Activated naive CD8-positive, alpha-beta T cell treated with anti-CD3 and anti-CD28 coated beads, Interleukin-2, amount 10 ng/mL, durations not matched to agents 7 days and 5 days (primary cell): ENCODE measurements at places on chromosomes 6 and 20.

DNA sequence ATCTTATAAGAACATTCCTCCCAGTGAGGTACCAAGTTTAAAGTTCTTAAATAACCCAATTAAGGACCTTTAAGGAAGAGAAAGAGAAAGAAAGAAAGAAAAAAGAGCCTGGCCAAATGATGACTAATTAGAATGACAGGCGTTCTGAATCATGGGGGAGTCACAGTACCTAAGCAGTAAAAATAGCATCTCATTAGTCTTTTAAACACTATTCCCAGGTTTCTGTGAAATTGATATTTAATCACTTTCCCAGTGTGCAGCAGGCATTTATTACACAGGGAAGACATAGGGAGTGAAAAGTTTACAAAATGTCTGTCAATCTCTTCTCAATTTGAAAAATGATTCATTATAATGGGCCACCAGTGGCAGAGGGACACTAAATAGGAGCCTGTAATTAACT lies 251.4 kb upstream of the MANEA start:
- H3K4me1 ChIP-seq = no peaks in the 10 kb centered on the region
- H3K36me3 ChIP-seq = no peaks in the 10 kb centered on the region
- DNase-seq = no peak
- no peaks in the 10 kb centered on the region for H3K27me3 ChIP-seq
- no peak overlapping the region for H3K4me3 ChIP-seq

GRCh38 chr20:4470375-4470774 lies 251.3 kb upstream of the PRND start:
- H3K27me3 ChIP-seq = peaks cover 17% of the 10 kb centered on the region
- no peak for DNase-seq
- no peaks in the 10 kb centered on the region for H3K4me1 ChIP-seq
- H3K27ac ChIP-seq = no peak overlapping the region

- H3K27ac ChIP-seq = no peak overlapping the region
- no peaks in the 10 kb centered on the region for H3K36me3 ChIP-seq
- H3K4me1 ChIP-seq = peaks cover 4% of the 10 kb centered on the region
- H3K27me3 ChIP-seq = peaks cover 1% of the 10 kb centered on the region
- DNase-seq = no peak
These were observed 162.5 kb downstream of the KHDC1L start for GRCh38 chr6:73062837-73063236.

- no peak overlapping the region for H3K4me3 ChIP-seq
- DNase-seq = no peak
- H3K4me1 ChIP-seq = peaks cover 7% of the 10 kb centered on the region
- H3K27me3 ChIP-seq = no peaks in the 10 kb centered on the region
- no peak overlapping the region for H3K27ac ChIP-seq
- peaks cover 2% of the 10 kb centered on the region for H3K36me3 ChIP-seq
These were observed 81.9 kb downstream of the ANKS1A start for GRCh38 chr6:34970957-34971356.

DNA sequence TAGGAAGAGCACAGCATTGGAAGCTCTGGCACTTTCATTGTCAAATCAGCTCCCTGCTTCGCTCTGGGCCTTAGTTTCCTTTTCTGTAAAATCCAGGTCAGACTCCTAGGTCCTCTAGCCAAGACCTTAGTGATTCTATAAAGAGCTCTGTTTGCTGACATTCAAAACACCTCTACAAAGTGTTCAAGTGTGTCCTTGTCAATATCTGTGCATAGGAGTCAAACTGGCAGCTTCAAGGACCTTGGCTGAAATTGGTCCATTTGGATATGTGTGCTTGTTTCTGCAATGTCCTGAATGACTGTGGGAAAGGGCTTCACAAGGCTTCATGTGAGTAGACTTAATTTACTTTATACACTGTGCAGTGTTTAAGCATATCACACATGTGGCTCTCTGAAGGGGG lies 73.9 kb upstream of the ENPP5 start:
- peaks cover 3% of the 10 kb centered on the region for H3K4me1 ChIP-seq
- H3K27ac ChIP-seq = no peak overlapping the region
- H3K27me3 ChIP-seq = peaks cover 3% of the 10 kb centered on the region
- no peaks in the 10 kb centered on the region for H3K36me3 ChIP-seq

- peaks cover 13% of the 10 kb centered on the region for H3K36me3 ChIP-seq
- DNase-seq = peak; percentile 68
- H3K27ac ChIP-seq = peak overlapping the region; percentile 98
- H3K4me3 ChIP-seq = peak overlapping the region; percentile 95
- no peaks in the 10 kb centered on the region for H3K27me3 ChIP-seq
- H3K4me1 ChIP-seq = peaks cover 38% of the 10 kb centered on the region
These were observed 827 bp downstream of the E2F3 start for GRCh38 chr6:20402342-20403069.

- peak overlapping the region; percentile 64 for H3K27ac ChIP-seq
- peak overlapping the region; percentile 80 for H3K4me3 ChIP-seq
- peaks cover 21% of the 10 kb centered on the region for H3K4me1 ChIP-seq
- peaks cover 36% of the 10 kb centered on the region for H3K27me3 ChIP-seq
- H3K36me3 ChIP-seq = peaks cover 3% of the 10 kb centered on the region
- peak; percentile 60 for DNase-seq
These were observed 2.9 kb downstream of the TNNC2 start for GRCh38 chr20:45823949-45824835.
